Naive thymus-derived CD4-positive, alpha-beta T cell (primary cell): ENCODE measurements at places on chromosomes 2 and 18. TPM values are rescaled to one million over a fixed set of nuclear protein-coding genes. Genes with fewer than 3 reads are reported as not detected.

DNA sequence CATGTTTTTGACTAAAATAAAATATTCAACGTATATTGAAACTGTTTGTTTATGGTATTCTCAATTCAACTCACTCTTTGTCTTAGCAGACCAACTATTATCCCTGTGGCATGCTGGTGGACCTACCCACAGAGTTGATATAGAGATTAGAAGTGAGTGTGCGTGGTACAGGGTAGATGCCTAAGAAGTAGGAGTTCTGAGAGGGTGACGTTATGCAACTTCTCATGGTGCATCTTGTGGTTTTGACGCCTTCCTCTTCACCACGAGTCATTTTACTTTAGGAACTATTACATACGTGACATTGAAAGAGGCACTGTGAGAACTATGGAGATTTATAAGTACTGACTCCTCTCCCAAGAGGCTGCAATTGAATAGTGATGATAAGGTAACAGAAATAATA lies 26.6 kb upstream of the NAPG start:
- peak; percentile 12 for DNase-seq

GRCh38 chr2:158969162-158969714 lies 798 bp downstream of the TANC1 start:
- DNase-seq: no peak

DNA sequence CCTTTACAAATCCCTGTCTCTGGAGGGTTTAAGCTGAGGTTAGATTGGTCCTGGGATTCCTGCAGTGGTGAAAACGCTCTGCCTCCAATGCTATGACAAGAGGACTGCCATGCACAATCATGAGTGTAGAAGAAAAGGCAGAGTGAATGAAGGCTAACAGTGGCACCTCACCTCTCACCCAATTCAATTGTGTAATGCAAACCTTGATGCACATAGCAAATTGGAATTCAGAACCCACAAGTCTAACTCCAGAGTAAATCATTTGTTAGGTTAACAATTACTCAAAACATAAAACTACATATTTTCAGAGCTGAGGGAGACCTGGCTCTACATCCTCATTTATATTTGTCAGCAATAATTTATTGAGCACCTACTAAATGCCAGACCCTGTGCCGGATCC lies 1.8 kb downstream of the TGFBRAP1 start:
- no peak for DNase-seq

The AMER3 gene
- not detected for total RNA-seq

The MPV17 gene
- 66.0 TPM for total RNA-seq

DNA sequence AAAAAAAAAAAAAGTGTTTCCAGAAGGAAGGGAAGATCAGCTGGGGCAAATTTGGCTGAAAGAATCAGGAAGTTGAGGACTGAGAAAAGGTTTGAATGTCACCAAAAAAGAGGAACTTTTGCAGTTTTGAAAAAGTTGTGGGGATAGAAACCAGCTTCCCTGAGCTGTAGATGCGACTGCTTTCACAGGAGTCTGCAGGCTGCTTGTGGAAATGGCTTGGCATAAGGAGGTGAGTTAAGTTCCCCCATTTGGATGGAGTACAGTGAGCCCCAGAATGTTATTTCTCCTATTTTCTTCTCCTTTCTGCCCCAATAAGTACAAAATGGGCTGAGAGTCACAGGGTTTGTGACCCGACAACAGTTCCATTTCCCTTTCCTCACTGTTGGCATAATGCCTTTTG lies 16.5 kb upstream of the ME2 start:
- DNase-seq: no peak

DNA sequence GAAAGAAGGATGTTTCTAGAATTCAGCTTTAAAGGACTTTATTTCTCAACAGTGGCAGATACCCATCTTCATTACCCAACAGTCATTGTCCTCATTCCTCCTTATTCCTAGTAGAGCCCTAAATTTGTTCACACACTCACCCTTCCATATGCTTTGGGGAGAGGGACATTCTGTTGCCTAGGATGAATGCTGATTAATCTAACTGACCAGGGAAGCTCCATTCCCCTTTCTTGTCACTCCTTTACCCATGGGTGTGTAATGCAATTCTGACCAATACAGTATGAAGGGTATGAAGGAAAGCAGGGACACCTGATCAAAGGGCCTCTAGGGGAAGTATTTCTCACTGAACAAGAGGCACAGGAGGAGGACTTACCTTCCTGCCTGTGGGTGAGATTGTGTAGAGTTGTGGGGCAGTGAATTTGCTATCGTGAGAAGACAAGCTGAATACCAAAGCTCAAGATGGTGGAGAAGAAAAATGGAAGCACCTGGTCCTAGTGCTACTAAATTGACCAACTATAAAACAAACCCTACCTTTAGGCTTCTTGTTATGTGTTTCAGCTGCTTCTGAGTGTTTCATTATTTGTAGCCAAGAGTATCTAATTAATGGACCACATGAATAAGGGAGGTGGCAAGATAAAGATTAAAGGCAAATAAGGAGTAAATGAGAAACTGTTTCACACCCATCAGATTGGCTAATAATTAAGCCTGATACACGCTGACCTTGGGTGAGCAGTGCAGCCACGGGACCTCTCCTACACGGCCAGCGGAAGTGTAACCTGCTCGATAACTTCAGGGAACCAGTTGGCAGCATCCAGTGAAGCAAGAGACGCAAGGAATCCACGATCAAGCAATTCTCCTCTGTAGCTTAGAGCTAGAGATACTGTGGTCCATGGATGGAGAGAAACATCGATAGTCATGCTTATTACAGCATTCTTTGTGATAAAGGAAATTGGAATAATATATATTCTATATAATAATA lies 202.3 kb downstream of the MYCN start:
- peak; percentile 56 for DNase-seq

The MAPRE3 gene
- 1.8 and 3.0 TPM in 2 replicates for total RNA-seq

GRCh38 chr2:224190936-224191270 lies 151.8 kb upstream of the SERPINE2 start:
- DNase-seq: no peak

The ERFE gene
- not detected for total RNA-seq

The GALNT3 gene
- total RNA-seq: 2.5 TPM

- peak; percentile 66 for DNase-seq
Measured at GRCh38 chr18:48124857-48125626, 194.6 kb upstream of the SMAD2 start.

- DNase-seq: no peak
Measured at GRCh38 chr2:170817093-170818035, 677 bp downstream of the GAD1 start.

The KLHL14 gene
- total RNA-seq: not detected

- DNase-seq: no peak
Measured at GRCh38 chr2:70807102-70807827, 13.1 kb downstream of the CLEC4F start.

- DNase-seq: no peak
Measured at GRCh38 chr2:27029051-27029450, 3.7 kb upstream of the TMEM214 start.

- DNase-seq: no peak
Measured at GRCh38 chr2:37268111-37268510, 36.7 kb downstream of the NDUFAF7 start.

The PXDN gene
- total RNA-seq: 1.6 and 3.1 TPM in 2 replicates

DNA sequence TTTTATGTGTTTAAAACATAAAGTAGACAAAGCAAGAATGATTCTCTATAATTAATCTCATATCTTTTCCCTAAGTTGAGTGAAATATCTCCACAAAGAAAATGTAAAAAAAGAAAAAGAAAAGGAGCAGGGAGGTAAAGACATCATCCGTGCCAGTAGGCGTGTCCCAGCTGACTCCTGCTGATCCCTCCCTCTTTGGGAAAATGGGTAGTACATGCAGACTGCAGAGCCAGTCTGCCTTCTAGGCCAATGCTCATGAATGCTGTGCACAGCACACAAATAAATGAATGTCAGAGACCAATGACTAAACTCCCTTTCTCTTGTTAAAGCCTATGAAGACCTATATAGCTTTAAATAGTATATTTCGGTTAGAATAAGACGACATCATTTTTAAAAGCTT lies 64.7 kb downstream of the RAPH1 start:
- DNase-seq: no peak
